ENCODE measurements at places on chromosomes 5 and 9.

DNA sequence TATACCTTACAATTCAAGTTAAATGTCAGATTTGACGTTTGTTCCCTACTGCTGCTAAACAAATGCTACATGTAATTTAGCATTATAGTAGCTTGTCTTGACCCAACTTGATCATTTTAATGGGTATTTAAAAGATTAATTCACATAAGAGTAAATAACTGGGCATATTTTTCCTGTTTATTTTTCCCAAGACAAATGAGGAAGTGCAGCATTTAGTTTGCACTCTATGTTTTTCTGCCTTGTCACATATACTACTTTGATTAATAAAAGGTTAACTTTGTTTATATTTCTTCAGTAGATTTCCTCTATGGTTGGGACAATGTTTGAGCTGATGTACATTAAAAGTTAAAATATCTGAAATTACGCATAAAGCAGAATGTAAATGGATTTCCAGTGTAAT is 641.8 kb downstream of the PRR16 start:
- no peak for DNase-seq

DNA sequence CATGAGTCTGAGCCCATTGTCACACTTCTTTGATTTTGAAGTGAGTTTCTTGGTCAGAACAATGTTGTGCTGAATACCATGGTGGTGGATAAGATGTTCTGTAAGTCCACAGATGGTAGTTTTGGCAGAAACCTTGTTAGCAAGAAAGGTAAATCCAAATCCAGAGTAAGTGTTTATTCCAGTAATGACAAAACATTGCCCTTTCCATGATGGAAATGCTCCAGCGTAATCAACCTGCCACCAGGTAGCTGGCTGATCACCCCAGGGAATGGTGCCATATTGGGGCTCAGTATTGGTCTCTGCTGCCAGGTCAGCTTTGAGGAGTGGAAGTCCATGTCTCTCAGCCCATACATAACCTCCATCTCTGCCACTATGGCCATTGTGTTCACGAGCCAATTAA is 54.7 kb upstream of the DAPK1 start:
- DNase-seq: no peak

- DNase-seq: no peak
Measured at GRCh38 chr5:1106385-1107166, 5.3 kb downstream of the SLC12A7 start.

- peak; percentile 60 for DNase-seq
Measured at GRCh38 chr5:59893429-59894227, at the start of gene PDE4D. Gene PDE4D, minus strand, starts transcription at chr5:59893726.

DNA sequence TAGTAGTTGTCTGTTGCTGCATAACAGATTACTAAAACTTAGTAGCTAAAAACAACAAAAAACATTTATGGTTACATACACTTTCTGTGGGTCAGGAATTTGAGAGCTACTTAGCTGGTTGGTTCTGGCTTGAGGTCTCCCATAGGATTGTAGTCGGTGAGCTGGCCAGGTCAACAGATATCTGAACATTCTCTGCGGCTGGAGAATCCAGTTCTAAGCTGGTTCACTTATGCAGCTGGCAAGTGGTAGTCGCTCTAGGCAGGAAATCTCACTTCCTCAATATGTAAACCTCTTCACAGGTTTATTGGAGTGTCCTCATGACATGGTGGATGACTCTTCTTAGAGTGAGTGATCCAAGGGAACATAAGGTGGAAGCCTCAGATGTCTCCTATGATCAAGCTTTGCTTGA is 65.7 kb upstream of the TNFAIP8 start:
- DNase-seq: no peak

- no peak for DNase-seq
Measured at GRCh38 chr5:62284946-62285891, 20.8 kb upstream of the KIF2A start.

GRCh38 chr5:61048534-61048933 is 103.5 kb downstream of the NDUFAF2 start:
- DNase-seq: peak; percentile 86

- DNase-seq: no peak
Measured at GRCh38 chr9:138053996-138054752, 176.6 kb downstream of the CACNA1B start.

- peak; percentile 31 for DNase-seq
Measured at GRCh38 chr5:115948091-115948534, 14.2 kb upstream of the LVRN start.

DNA sequence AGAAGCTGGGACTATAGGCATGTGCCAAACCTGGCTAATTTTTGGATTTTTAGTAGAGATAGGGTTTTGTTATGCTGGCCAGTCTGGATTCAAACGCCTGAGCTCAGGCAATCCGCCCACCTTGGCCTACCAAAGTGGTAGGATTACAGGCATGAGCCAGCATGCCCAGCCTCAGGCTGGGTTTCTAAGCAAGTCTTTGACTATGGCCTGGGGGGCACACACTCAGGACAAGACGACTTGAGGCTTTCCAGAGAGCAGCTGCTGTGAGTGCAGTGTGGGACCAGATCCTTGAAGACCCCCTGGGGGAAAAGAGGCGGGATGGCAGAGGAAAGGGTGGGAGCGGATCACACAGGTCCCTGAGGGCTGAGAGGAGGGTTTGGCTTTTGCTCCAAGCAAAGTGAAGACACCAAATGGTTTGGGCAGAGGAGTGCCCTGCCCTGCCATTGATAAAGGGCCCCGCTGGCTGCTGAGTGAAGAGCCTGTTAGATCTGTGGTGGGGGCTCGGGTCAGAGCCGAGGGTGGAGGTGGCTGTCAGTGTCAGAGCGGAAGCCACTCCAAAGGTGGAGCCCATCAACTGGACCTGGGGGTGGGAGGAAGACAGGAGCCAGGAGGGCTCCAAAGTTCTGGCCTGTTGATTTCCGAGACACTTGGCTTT is 46.8 kb upstream of the FUBP3 start:
- no peak for DNase-seq

Data from fibroblast of skin of right quadriceps (primary cell).